SJSA1 (cell line): ENCODE measurements at places on chromosomes 1 and 21.

DNA sequence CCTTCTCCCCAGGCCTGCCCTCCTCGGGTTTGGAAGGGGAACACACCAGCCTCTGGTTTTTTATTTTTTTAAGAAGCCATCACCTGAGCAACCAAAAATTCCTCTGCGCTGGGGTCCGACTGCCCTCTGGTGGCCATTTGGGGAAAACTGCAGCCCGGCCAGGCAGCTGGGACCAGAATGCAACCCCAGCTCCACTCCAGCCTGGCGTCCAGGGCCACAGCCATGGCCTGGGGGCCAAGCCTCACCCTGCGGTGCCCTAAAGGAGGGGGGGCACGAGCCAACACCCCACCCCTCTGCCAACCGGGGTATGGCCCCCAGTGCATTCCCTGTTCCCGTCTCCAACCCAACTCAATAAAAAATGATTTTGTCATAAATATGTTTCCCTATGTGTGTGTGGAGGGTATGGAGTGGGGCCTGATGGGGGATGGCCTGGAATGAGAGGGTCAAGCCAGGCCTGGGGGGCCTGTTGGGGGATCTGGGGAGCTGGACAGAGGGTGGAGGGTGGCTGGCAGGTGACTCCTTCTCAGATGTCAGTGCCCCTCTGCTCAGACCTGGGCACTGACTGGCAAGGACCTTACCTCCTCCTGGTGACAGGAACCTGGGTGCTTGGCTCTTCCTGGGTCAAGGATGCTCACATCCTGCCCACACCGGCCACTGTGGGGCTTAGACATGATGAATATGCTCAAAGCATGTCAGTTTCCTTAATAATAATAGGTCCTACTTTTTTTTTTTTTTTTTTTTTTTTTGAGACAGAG is 3.2 kb downstream of the GPR3 start:
- no peaks in the 10 kb centered on the region for H3K27me3 ChIP-seq
- H3K36me3 ChIP-seq, result peaks cover 13% of the 10 kb centered on the region
- no peak overlapping the region for H3K27ac ChIP-seq
- H3K4me1 ChIP-seq, result peaks cover 20% of the 10 kb centered on the region
- no peak overlapping the region for H3K4me3 ChIP-seq
- peak; percentile 65 for DNase-seq

DNA sequence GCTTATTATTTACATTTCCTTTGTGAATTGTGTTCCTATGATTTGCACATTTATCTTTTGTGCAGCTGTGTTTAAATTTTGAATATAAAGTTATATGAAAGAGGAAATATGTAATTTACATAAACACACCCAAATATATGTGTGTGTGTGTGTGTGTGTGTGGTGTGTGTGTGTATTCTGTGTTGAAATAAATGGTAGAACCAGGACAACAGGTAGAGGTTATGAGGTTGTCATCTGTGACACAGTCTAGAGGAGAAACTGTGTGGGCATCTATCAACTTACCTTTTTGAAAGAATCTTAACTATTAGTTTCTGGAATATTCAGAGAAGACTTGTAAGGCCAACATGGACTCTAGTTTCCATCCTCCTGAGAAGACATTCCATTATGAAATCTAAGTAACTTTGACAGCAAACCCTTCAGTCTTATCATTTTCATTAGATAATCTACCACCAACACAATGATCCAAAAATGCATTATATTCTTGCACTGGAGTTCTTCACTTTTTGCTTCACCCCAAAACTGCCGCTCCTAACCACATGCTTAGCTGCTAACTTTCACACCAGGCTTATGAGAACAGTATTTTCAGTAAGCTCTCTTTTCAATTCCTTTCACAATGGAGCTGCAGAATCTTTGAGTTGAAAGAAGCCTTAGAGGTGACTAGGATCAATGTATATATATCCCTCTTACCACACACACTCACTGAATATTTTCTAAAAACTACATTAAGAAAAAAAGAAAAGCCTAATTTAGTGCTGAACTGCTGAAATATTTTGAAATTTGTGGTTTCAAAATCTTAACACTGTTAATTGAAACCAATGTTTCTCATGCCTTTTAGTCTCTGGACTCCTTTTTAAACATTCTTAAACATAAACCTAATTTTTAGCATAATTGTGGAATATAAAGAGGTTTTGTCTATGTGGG is 21.8 kb downstream of the PTPRC start:
- H3K4me1 ChIP-seq, result peaks cover 3% of the 10 kb centered on the region; the same call in 1 of the 2 replicates
- DNase-seq, result no peak
- no peak overlapping the region for H3K27ac ChIP-seq
- no peak overlapping the region for H3K4me3 ChIP-seq
- H3K36me3 ChIP-seq, result no peaks in the 10 kb centered on the region

DNA sequence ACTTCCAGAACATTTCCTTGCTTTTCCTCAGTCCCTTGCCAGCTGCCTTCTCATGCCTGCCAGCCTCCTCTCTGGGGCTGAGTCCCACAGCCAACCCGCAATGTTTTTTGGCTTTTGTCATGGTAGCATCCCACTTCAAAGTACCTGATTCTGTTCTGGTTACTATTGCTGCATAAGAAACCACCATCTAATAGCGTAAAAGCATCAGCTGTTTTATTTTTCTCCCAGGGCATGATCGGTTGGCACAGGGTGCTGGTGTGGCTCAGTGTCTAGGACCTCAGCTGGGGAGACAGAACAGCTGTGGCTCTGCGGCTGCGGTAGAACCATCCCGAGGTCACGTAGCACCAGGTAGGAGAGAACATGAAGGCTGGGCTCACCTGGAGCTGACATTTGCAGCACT is 8.9 kb upstream of the PRMT2 start:
- no peak overlapping the region for H3K4me3 ChIP-seq
- DNase-seq, result no peak
- no peaks in the 10 kb centered on the region for H3K27me3 ChIP-seq
- peaks cover 7% of the 10 kb centered on the region; the same call in 1 of the 2 replicates for H3K4me1 ChIP-seq
- H3K36me3 ChIP-seq, result no peaks in the 10 kb centered on the region

DNA sequence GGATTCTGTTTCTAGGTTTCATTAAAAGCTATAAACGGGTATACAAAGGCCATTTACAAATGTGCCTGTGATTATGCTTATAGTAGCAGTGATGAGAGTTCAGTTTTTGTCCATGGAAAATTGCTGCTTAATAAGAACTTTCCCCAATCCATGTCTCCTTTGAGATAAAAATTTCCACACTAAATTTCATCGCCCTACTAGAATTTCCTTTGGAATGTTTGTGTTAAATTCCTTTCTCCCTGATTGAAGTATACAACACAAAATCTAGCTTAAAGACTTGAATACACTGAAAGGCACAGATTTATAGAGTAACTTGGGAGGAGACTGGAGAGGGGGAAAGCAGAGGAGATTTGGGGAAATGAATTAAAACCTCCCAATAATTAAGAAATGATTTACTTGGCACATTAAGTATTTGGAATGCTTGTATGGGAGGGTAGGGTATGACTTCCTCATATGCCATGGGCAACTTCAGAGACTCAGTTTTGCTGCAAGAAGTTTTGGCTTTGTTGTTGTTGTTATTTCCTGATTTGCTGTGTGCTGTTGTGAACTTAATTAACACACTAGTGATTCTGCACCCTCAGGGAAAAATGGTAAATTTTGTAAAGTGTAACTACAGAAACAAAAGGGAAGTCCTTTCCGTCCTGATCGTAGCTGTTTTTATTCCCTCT is 157.6 kb upstream of the LMO4 start:
- H3K4me3 ChIP-seq, result no peak overlapping the region
- H3K27ac ChIP-seq, result no peak overlapping the region
- no peak for DNase-seq
- no peaks in the 10 kb centered on the region for H3K27me3 ChIP-seq
- H3K4me1 ChIP-seq, result no peaks in the 10 kb centered on the region

DNA sequence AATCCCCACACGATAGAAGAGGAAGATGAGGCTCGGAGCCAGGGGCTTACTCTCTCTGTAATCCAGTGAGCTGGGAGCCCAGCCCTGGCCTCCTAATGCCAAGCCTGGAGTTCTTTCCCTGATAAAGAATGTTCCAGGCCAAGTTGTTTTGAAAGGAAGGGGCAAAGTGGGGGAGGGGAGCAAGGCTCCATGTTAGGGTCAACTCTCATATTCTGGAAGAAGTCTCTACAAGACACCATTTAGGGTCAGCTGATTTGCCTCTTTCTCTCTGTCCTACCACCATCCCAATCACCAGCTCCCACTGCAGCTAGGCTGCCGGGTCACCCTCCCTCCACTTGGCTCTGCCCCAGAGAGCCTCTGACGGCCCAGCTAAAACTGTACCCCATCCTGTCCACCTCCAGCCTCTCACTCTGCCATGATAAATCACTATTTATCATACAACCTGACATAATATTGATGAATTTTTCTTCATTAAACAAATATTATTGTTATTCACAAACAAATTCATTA is 95.0 kb downstream of the GLIS1 start:
- H3K27me3 ChIP-seq, result no peaks in the 10 kb centered on the region
- no peak overlapping the region for H3K4me3 ChIP-seq
- no peaks in the 10 kb centered on the region for H3K4me1 ChIP-seq
- no peak overlapping the region for H3K27ac ChIP-seq
- no peak for DNase-seq

DNA sequence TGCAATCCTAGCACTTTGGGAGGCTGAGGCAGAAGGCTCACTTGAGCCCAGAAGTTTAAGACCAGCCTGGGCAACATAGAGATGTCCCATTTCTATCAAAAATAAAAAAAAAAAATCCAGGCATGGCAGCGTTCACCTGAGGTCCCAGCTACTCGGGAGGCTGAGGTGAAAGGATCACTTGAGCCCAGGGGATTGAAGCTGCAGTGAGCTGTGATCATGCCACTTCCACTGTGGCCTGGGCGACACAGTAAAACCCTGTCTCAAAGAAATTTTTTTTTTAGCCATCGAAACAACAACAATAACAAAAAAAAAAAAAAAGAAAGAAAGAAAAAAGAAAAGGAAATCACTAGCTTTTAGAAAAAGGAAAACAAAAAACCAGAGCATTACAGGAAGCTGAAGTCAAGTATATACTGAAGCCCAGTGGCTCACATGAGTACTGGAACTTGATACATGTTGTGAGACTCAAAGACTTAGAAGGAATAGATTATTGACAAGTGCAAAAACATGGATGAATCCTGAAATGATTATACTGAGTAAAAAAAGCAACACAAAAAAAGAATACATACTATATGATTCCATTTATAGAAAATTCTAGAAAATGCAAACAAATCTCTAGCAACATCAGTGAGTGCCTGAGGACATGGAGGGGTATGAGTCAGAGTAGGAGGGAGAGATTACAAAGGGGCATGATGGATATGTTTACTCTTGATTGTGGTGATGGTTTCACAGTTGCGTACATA is 6.1 kb upstream of the RABGAP1L start:
- H3K27ac ChIP-seq, result no peak overlapping the region
- DNase-seq, result peak; percentile 30
- H3K27me3 ChIP-seq, result no peaks in the 10 kb centered on the region
- no peaks in the 10 kb centered on the region for H3K36me3 ChIP-seq
- H3K4me1 ChIP-seq, result peaks cover 5% of the 10 kb centered on the region; the same call in 1 of the 2 replicates
- no peak overlapping the region for H3K4me3 ChIP-seq
